ENCODE measurements at places on chromosomes 6 and 20. TPM values are rescaled to one million over a fixed set of nuclear protein-coding genes. Genes with fewer than 3 reads are reported as not detected.

ADAM33 gene
- 0.06 TPM for total RNA-seq

SLA2 gene
- not detected for total RNA-seq

KCNK15 gene
- 0.96 TPM for total RNA-seq

HDGFL1 gene
- not detected for total RNA-seq

ZNF831 gene
- not detected for total RNA-seq

TREM2 gene
- total RNA-seq, result not detected

PRR3 gene
- 16.0 TPM for total RNA-seq

RHAG gene
- 0.10 TPM for total RNA-seq

DUSP15 gene
- total RNA-seq, result 0.95 TPM

AKAP12 gene
- 120 TPM for total RNA-seq

HLA-DRB1 gene
- total RNA-seq, result not detected

ZNF311 gene
- 0.14 TPM for total RNA-seq

NKAPL gene
- not detected for total RNA-seq

OGFRL1 gene
- total RNA-seq, result 9.0 TPM

TAF4 gene
- total RNA-seq, result 16.7 TPM

SYCP2 gene
- 0.30 TPM for total RNA-seq

FRK gene
- total RNA-seq, result 1.5 TPM

TNXB gene
- 0.95 TPM for total RNA-seq

BMP5 gene
- total RNA-seq, result not detected

PPP1R3G gene
- total RNA-seq, result 1.6 TPM

SNAP25 gene
- total RNA-seq, result 19.7 TPM

PRPH2 gene
- not detected for total RNA-seq

RSPH4A gene
- total RNA-seq, result 0.39 TPM

C6orf132 gene
- total RNA-seq, result 1.3 TPM

SEMG1 gene
- not detected for total RNA-seq

MYLK2 gene
- total RNA-seq, result 0.84 TPM

PBOV1 gene
- total RNA-seq, result not detected

All from A549 treated with RU486 at 1 μM for 4 hours (cell line).